ENCODE measurements at places on chromosomes 5 and 9.

DNA sequence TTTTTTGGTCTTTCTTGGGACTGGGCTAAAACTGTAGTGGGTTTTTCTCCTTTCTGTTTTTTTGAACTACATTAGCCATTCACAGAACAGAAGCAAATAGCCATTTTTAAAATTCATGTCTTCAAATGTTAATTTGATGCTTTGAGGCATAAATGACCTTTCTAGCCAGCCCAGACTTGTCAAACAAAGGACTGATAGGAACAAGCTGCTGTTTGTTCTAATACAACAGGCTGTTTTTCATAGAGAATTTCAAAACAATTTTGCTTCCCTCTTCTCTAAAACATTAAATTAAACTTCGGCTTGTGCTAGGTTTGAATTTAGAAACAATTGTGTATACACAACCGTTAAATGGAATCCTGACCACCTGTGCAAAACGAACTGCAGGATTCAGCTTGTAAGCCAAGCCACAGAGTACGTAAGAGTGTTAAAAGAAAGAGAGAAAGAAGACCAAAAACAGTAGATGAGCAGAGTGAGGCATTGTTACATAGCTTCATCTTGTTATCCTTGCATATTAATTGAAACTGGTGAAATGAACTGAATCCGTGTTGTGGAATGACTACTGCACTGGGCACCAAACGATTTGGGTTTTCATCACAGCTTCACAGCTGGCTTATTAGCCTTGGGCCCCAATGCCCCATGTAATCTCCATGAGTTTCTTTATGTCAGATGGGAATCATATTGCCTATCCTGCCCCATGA lies 100.0 kb downstream of the ZSWIM6 start:
- no peak for DNase-seq

- peak; percentile 13 for DNase-seq
These were observed 28.4 kb downstream of the TIMD4 start for GRCh38 chr5:156934450-156935211.

DNA sequence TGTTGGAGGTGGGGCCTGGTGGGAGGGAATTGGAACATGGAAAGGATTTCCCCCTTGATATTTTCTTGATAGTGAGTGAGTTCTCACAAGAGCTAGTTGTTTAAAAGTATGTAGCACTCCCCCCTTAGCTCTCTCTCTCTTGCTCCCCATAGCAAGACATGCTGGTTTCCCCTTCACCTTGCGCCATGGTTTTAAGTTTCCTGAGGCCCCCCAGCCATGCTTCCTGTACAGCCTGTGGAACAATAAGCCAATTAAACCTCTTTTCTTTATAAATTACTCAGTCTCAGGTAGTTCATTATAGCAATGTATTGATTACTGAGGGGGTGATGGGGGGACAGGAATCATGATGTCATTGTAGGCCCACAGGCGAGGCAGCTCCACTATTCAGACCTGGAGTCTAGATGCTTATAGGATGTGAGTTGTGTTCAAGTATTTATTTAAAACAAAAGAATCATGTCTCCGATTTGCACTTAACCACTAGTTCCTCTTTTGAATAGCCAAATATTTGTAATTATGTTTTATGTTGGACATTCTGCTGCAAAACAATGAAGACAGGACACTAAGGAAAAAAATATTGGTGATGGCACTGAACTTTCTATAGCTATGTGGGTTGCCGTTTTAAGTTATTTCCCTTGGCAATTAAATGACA lies 156.6 kb downstream of the TMEM38B start:
- no peak for DNase-seq

DNA sequence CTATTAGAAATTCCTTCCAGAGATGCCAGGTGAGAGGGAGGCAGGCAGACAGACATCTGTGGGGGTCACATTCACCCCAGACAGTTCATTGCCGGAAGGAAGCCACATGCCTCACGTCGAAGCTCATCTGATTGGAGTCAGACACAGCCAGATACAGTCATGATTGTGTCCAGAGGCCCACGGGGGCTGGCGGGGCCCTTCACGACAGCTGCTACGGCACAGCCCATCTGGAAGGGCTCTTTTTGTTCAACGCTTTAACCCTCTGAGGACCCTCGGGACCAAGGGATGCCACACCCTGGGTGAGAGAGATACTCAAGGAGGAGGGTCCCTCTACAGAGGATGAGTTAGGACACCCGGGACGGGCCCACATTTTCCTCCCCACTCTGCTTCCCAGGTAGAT lies 31.9 kb upstream of the GABRP start:
- no peak for DNase-seq

DNA sequence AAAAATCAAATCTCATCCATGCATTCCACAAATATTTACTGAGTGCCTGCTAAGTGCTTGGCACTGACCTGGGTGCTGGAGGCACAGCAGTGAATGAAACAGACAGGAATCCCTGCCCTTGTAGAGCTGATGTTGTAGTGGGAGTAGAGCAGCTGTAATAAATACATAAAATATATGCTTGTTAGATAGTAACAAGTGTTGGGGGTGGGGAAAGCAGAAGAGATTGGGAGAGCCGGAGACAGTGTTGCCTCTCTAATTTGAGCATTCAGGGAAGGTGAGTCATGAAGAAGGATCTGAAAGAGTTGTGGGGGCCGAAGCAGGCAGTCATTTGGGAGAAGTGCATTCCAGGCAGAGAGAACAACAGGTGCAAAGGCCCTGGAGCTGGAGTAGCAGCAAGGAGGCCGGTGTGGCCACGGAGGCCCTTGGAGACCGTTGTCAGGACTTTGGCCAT lies 97.9 kb downstream of the ZNF618 start:
- no peak for DNase-seq

DNA sequence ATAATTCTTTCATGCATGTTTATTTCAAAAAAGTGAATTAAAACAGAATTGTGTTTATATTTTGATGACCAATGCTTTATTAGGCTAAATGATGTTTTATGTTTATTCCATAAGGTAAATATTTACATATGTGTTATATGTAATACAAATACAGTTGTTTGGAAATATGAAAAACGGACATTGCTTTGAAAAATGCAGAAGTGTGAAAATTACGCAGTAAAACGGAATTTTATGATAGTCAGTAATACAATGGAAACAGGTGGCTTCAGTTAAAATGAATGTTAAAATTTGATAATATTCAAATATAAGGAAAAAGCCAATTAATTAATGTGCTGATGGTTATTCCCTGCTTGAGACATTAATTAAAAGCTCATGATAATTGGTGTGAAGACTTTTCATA lies 1633.8 kb downstream of the MAT2B start:
- no peak for DNase-seq

- DNase-seq: no peak
These were observed 20.3 kb downstream of the DBH start for GRCh38 chr9:133656211-133657119.

DNA sequence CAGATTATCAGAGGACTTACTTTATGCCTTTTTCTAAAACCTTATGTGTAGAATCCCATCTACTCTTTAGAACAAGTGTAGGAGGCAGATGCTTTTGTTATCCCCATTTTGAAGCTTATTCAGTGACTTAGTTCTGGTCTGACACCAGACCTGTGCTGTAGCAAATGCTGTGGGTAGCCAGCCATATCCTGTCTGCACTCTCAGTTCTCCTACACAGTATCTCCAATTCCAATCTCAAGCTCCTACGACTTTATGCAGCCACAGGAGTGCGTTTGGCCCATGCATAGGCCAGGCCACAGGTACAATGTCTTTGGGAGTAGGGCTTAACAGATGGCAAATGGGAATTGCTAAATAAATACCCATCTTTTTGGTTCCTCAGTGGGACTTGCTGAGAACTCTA lies 292.6 kb downstream of the MCTP1 start:
- DNase-seq: no peak

GRCh38 chr9:16487915-16488314 lies 382.6 kb downstream of the BNC2 start:
- DNase-seq: no peak

DNA sequence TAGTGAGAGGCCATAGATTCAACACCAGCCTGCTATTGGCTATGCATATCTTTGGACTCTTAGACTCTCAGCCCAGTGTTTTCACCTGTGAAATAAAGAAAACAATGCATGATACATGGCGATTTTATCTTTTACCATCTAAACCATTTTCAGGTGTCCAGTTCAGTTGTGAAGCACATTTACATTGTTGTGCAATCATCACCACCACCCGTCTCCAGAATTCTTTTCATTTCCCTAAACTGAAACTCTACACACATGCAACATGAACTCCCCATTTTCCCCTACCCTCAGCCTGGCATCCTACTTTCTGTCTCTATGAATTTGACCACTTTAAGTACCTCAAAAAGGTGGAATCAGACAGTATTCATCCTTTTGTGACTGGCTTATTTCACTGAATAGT lies 420.6 kb downstream of the MED10 start:
- no peak for DNase-seq

DNA sequence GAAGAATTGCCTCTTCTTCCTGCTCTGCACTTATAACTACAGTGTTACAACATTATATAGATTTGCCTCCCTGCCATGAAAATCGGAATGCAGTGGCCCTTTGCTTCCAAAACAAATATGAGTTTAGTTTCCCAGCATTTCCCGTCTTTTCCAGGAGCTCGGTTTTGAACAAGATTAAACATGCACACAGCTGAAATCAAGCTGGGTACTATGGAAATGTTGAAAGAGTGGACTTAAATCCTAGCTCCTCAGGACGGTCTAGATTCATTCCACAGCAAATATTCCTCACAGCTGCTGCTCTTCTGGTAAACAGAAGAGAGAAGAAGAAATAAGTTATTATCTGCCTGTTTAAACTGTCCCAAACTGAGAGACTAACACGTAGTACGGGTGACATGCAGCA lies 161.4 kb downstream of the PIK3R1 start:
- DNase-seq: no peak

- DNase-seq: no peak
These were observed 19.6 kb upstream of the TIFAB start for GRCh38 chr5:135471726-135472125.

GRCh38 chr5:133851521-133851920 lies 116.9 kb downstream of the C5orf15 start:
- DNase-seq: no peak

DNA sequence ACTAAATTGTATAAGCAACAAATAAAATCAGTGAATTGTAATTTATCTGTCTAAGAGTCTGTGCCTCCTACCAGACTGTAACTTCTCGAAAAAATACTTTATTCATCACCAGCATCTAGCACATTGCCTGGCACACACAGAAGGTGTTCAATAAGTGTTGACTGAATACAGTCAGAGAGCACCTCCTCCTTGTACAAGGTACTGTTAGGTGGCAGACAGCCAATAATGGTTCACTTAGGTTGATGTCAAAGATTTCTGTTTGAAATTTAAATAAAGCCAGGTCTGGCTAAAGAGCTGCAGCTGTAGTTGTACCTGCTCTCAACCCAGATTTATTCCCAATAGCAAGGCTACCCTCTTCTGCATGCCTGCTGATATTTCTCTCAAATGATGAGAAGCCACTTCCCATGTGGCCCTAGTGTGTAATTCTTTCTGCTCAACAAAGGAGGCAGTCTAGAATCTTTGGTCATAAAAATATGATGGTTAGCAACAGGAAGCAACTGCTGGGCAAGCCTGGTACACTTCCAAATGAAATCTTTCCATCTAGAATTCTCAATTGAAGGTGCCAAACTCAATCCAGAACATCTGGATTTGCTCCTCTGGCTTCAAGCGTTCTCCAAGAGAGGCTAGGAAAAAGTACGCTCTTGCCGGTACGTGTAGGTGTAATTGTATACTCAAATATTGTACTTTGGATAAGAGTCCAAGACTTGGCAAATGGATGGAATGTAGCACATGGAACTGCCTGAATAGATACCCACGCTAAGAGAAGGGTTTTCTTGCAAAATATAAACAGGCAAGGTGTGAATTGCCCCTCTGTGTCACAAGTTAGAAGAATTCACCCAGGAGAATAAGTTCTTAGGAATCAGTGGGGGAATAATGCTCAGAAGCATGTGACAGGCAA lies 95.6 kb downstream of the NR6A1 start:
- no peak for DNase-seq

DNA sequence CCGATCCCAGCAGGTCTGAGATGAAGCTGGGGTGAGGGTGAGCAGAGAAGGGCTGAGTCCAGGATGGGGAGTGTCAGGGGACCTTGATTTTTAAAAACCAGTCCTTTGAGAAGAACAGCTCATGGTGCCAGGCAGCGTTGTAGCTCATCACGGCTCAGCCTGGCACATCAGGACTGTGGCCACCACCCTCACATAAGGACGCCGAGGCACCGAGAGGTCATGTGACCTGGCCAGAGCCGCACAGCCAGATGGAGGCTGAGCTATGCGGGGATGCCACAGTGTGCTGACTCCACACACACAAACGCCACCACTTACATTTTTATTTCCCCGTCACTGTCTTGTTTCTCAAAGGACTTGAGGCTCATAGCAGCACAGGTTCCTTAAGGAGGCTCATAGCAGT lies 32.9 kb upstream of the CEP72 start:
- DNase-seq: no peak

DNA sequence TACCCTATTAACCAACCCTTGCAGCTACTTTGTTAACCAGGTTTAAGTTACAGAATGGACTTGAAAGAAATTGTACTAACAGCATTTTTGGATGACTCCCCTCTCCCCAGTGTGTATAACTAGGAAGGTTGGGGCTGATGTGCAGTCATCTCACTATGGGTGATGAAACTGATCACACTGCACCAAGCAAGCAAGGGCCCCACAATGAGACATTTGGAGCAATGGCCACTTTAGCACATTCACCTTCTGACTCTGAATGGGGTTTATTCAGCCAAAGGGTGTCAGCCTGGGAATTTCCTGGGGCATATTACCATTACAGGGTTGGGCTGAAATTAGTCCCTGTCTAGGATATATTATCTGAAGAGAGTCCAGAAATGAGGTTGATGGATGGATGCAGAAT lies 18.7 kb upstream of the CYFIP2 start:
- no peak for DNase-seq

- DNase-seq: no peak
These were observed 9.9 kb downstream of the FSD1L start for GRCh38 chr9:105457560-105458294.

- DNase-seq: no peak
These were observed 129.0 kb downstream of the DAB2IP start for GRCh38 chr9:121780177-121781040.

DNA sequence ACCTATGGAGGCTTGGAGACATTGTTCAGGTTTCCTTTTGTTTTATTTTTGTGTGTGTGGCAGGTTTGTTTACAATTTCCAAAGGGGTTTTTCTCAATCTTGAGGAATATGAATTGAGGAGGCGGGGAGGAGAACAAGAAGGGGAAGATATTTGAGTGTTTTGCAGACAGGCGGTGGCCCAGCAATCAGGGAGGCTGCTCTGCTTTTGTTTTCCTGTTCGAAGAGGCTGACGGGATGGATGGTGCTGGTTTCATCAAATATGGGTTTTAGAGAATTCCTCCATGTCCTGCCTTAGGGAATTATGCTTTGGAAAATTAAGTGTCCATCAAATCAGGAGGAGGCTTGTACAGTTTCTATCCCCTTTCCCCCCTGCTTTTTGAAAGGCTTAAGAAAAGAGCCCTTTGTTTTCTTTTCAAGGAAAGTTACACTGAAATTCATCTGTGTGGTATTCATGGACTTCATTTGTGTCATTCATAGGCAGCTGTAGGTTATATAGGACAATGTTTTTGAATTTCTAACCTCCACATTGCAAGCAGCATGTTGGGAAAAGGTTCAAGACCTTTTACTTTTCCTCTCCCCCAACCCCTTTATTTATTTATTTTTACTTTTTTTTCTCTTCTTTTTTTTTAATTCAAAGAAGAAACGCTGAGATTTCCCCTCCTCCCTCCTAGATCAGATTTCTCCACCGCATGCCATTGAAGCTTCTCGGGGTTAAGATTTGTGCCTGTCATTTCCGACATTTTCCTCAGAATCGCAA lies 107.4 kb downstream of the ZNF462 start:
- no peak for DNase-seq
